Foreskin melanocyte (primary cell): ENCODE measurements at places on chromosomes 5 and 9.
A peak's percentile ranks its signal among the peaks of the same experiment; 100 is the strongest.

- DNase-seq, result no peak
Measured at GRCh38 chr5:78157001-78157400, 137.5 kb downstream of the AP3B1 start.

GRCh38 chr5:139855451-139855850 is 59.8 kb downstream of the PSD2 start:
- no peak for DNase-seq

GRCh38 chr9:16555802-16556201 is 314.7 kb downstream of the BNC2 start:
- no peak for DNase-seq

GRCh38 chr5:10913841-10914240 is 152.8 kb upstream of the DAP start:
- no peak for DNase-seq

DNA sequence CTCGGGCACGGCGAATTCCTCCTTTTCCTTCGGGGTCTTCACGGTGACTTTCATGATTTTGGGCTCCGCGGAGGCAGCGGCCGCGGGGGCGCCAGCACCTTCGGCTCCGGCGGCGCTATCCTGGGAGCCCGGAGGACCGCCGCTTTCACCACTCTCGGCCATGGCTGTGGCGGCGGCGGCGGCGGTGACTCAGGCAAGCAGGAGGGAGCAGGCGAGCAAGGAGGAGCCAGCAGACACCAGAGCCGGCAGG is 315 bp downstream of the UBQLN1 start:
- no peak for DNase-seq

DNA sequence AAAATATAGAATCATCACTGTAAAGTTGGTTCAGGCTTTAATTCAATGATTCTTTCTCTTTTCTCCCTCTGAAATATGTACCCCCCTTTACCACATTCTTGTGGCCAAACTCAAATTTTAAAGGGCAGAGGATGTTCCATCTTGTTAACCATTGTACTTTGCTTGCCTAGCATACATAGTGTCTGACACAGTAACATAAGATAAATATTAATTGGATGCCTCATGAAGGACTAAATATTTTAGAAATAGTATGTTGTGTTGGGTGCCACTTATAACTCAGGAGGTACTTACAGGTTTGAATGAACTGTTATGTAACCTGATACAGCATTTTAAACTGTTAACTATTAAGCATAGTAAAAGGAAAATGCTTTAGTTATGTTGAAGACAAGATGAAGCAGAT is 71.5 kb downstream of the NIPBL start:
- DNase-seq, result peak; percentile 78

DNA sequence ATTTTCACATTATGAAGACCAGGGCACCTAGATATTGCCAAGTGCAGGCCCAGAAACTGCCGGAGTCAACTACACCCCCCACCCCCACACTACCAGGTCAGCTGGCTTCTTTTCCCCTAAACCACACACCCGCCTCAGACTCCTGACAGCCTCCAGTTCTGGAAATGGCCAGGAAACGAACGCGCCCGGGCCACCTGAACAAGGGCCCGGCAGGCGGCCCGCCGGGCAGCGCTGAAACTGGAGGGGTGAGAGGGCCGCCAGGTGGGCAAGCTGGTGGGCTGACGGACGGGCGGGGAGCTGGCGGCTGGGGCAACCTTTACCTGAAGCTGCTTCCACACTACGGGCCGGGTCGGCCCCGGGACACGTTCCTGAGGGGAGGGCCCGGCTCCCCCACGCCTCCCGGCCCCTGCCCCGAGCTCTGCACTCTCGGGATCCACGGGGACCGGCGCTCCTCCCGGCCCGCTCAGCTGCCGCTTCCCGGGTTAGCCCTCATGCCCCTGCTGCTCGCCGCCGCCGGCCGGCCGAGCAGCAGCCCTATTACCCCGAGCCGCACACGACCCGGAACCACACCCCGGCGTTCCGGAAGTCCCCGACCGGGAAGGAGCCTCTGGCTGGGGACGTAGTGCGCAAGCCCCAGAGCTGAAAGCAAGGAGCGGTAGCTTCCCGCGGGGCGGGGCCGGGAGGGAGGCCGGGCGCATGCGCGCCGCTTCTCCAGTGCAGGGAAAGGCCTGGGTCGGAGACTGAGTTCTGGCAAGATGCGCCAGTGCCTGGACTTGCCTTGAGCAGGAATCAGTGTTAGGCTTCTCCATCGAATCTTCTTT is at the start of gene MAPKAP1:
TSS of gene MAPKAP1 (minus strand) at position 558 of the 821 bp plus-strand sequence. CDS start 34,634 bp downstream, outside the sequence.
- peak; percentile 90 for DNase-seq

GRCh38 chr5:850511-851006 is at the start of gene ZDHHC11:
Gene ZDHHC11, minus strand, starts transcription at chr5:850986. Its CDS starts 384 bp downstream, at chr5:850602.
- no peak for DNase-seq

GRCh38 chr9:211036-211435 is 3.6 kb upstream of the DOCK8 start:
- peak; percentile 11 for DNase-seq
